ENCODE measurements at places on chromosomes 13 and 19. TPM values are rescaled to one million over a fixed set of nuclear protein-coding genes. Genes with fewer than 3 reads are reported as not detected.

The GPR180 gene
- 6.5 TPM for total RNA-seq

DNA sequence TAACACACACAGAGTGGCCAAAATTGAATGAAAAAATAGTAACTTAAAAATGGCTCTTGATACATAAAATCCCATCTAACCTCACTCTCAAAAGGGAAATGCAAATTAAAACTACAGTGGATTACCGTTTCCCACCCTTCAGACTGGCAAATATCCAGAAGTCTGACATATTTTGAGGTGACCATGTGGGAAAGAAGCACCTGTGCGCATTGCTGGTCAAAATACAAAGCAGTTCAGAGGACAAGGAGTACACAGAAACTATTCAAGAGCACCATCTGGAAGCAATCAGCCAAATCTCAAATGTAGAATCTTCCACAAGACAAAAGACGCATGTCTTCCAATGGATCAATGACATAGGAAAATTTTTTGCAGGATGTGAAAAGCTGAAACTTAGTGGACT, 23.2 kb downstream of the NALCN start:
- DNase-seq: no peak

- DNase-seq: no peak
Observed at GRCh38 chr13:41565216-41565615, 107.9 kb downstream of the RGCC start.

DNA sequence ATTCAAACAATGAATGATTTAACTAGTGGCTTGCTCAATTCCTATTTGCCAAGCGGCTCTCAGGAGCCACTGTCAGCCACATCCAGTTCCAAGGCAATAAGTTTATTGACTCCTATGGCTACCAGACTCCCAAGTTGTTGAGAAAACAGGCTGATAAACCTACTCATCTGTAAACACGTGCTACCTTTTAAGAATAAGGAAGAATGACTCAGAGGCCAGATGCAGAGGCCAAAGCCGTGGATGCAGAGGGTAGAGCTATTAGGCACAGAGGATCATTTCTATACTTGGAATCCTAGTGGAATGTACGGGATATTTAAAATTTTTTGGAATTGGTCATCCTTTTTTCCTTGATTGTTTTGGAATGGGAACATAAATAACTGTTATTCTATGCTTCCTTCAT, 1921.1 kb downstream of the OLFM4 start:
- DNase-seq: no peak

- no peak for DNase-seq
Observed at GRCh38 chr13:67001363-67001762, 228.8 kb downstream of the PCDH9 start.

GRCh38 chr19:40413291-40413845, at the start of gene PRX:
Gene PRX, minus strand, starts transcription at chr19:40413378. Its CDS starts 5,446 bp downstream, at chr19:40407932.
- no peak for DNase-seq

DNA sequence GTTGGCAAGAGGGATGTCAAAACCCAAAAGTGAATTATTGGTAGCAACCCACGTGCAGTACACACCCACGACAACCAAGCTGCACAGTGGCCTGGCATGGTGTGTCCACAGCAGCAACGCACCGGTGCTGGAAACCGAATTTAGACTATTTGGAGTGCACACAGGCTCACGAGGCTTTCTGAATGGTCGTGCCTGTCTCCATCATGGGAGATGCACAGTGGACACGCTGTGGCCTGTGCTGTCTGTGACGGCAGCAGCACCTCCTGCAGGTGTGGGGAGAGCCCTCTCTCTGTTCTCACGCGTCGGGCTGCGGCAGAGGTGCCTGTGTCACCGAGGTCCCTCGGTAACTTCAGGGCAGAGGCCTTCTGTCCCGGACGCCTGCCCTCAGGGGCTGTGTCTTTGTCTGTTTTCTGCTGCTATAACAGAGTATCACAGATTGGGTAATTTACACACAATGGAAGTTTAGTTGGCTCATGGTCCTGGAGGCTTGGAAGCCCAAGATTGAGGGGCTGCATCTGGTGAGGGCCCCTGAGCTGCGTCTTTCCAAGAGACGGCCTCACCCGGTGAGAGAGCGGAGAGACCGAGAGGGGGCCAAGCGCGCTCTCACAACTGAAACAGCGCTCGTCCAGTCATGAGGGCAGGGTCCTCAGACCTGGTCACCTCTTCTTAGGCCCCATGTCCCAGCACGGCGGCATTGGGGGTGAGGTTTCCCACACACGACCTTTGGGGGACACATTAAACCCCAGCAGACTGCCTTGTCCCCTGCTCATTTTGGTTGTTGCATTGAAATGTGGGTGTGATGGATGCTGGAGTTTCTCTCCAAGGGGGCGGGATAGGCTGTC, 9.1 kb upstream of the MCF2L start:
- DNase-seq: no peak

GRCh38 chr13:20354722-20355121, 122.6 kb upstream of the GJB6 start:
- DNase-seq: no peak

- no peak for DNase-seq
Observed at GRCh38 chr19:3798137-3798536, 12.0 kb upstream of the MATK start.

Measured in mesothelial cell of epicardium (in vitro differentiated cells).